ENCODE measurements at places on chromosomes 1 and 21. TPM values are rescaled to one million over a fixed set of nuclear protein-coding genes. Genes with fewer than 3 reads are reported as not detected.

DNALI1 gene
- total RNA-seq: 7.2 TPM

CYP4A22 gene
- not detected for total RNA-seq

GJA5 gene
- 0.36 TPM for total RNA-seq

IFNLR1 gene
- total RNA-seq: 0.94 TPM

MYCL gene
- total RNA-seq: 3.3 TPM

ACTN2 gene
- total RNA-seq: 0.99 TPM

LRRC53 gene
- not detected for total RNA-seq

- H3K4me1 ChIP-seq: no peaks in the 10 kb centered on the region
- DNase-seq: no peak
- H3K27me3 ChIP-seq: no peaks in the 10 kb centered on the region
Observed at GRCh38 chr1:70436622-70437251, 25.7 kb downstream of the CTH start.

GRCh38 chr1:184682956-184683355 is 71.7 kb downstream of the EDEM3 start:
- H3K4me3 ChIP-seq: no peak overlapping the region
- H3K27me3 ChIP-seq: no peaks in the 10 kb centered on the region
- H3K27ac ChIP-seq: no peak overlapping the region
- no peaks in the 10 kb centered on the region for H3K36me3 ChIP-seq

DNA sequence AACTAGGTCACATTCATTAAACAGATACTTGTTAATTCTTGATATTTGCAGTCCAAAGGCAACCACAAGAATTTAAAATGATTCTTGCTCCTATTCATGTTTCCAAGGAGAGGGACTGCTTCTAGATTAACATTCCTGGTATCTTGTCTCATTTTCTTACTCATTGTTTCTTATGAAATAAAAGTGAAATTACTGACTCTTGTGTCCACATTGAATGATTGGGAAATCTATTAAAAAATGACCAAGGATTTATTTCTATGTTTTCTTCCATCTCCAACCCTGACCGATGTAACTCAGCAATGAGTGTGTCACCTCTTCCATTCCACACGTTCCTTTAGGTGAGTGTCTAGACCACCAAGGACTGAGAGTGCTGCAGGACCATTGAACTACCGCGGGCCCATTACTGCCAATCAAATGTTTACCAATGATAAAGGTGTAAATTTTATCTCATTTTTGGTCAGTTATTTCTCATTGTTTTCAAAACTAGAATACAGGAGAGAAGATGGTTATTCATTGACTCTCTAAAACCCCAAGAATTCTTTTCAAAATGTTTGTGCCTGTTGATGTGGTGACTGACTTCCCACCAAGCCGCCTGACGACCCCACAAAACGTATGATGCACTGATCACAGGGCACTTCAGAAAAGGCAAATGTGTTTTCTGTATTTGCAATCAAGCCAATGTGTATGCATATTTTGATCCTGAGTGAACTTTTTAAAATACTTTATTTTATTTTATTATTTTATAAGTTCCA is 414.6 kb upstream of the PTBP2 start:
- no peak overlapping the region for H3K27ac ChIP-seq
- DNase-seq: peak; percentile 75
- H3K36me3 ChIP-seq: no peaks in the 10 kb centered on the region
- H3K4me3 ChIP-seq: no peak overlapping the region
- H3K27me3 ChIP-seq: no peaks in the 10 kb centered on the region

DNA sequence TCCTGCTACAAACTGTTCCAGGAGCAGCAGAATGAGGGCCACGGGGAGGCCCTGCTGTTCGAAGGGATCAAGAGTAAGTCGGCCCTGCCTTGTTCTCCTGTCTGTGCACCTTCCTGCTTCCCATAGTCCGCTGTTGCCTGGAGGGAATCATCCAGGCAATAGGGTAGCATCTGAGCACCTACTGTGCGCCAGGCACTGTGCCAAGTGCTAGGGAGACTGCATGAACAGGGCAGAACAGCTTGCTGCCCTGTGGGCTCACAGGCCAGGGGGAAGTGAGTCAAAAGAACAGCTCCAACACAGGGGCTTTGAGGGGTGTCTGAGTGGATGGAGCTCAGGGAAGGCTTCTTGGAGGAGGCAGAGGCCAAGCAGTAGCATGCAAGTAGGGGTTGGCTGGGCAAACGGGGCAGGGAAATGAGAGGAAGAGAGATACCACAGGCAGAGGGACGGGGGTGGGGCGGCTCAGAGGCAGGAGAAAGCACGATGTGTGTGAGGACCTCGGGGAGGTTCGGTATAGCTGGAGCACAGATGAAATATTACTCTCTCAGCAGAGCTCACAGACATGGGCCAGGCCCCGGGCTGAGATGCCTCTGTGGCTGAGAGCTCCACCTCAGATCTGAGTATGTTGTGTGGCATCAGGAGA is 15.5 kb upstream of the PADI6 start:
- no peak overlapping the region for H3K4me3 ChIP-seq
- H3K4me1 ChIP-seq: no peaks in the 10 kb centered on the region
- no peaks in the 10 kb centered on the region for H3K36me3 ChIP-seq
- DNase-seq: no peak
- H3K27ac ChIP-seq: no peak overlapping the region
- peaks cover 6% of the 10 kb centered on the region for H3K27me3 ChIP-seq

DNA sequence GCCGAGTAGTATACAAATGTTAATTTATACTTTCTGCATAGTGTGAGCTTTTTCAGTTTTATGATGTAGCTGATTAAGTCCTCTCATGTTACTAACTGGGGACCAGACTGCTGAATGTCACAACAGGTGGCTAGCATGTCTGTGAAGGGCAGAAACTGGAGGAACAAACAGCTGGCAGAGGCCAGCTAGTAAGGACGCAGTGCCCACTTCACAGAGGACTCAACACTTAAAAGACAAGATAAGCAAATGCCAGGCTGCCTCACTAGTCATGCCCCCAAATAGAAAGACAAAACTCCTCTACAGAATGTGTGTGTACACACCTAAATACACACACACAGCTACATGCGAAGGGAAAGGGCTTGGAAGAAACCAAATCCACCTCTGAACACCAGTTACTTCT is 73.8 kb upstream of the ZNF678 start:
- no peaks in the 10 kb centered on the region for H3K27me3 ChIP-seq
- no peak overlapping the region for H3K27ac ChIP-seq
- no peak for DNase-seq

- no peak for DNase-seq
- peaks cover 40% of the 10 kb centered on the region for H3K27me3 ChIP-seq
- H3K36me3 ChIP-seq: no peaks in the 10 kb centered on the region
- H3K4me3 ChIP-seq: no peak overlapping the region
- no peak overlapping the region for H3K27ac ChIP-seq
Observed at GRCh38 chr1:3444736-3445135, 9.7 kb upstream of the ARHGEF16 start.

DNA sequence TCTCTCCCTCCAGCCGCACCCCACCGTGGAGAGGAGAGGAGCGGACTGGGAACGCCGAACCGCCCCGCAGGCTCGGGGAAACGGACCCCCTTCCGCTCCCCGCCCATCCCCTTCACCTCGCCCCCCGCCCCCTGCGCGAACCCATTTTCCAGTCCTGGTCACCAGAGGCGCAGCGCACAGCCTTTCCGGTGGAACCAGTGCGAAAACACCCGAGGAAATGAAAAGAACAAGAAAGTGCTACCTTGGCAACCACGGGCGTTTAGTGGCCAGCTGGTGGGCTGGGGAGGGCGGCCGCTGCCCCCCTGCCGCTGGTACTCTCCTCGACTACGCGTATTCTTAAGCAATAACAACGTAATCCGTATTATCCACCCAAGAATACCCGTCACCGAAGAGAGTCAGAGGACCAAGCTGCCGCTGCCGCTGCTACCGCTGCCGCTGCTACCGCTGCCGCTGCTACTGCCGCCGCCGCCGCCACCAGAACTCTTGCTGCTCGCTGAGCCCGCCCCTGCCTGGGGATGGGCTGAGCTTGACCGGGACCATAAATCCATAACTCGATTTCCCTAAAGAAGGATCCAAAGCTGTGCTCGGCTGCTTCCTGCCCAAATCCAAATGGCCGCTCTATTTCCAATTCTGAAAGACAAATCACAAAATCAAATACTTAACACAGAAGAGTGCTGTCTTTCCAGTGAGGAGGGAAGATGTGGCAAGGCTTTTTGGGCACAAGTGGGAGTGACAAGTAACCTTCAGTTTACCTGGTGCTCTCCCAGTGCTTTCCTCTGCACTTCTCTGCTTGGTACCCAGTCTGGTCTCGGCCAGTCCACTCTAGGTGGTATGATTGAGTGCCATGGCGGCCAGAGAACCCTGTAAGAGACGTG is 125.2 kb upstream of the DPYD start:
- no peaks in the 10 kb centered on the region for H3K27me3 ChIP-seq
- peak overlapping the region; percentile 79 for H3K4me3 ChIP-seq
- H3K4me1 ChIP-seq: peaks cover 25% of the 10 kb centered on the region
- peak; percentile 48 for DNase-seq
- peak overlapping the region; percentile 61 for H3K27ac ChIP-seq

GRCh38 chr1:106956721-106957120 is 99.8 kb upstream of the PRMT6 start:
- peak; percentile 39 for DNase-seq
- H3K27me3 ChIP-seq: no peaks in the 10 kb centered on the region
- H3K4me3 ChIP-seq: no peak overlapping the region
- H3K4me1 ChIP-seq: no peaks in the 10 kb centered on the region
- no peak overlapping the region for H3K27ac ChIP-seq
- no peaks in the 10 kb centered on the region for H3K36me3 ChIP-seq

DNA sequence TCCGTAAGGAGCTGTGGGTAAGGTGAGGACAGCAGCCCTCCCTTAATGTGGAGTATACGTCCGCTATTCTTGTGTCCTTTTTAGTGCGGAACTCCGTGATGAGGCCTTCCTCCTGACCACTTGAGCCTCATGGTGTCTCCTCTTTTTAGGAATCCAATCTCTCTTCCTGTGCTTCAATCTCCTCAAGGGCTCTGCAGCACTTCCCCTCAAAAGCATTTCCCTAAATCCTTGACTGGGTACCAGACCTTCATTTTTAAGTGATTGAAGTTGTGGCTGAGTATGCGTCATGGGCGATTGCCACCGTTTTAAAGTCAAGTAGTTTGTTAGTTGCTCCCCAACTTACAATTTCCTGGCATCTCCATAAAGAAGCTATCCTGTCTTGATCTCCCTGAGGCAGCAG is 62.8 kb downstream of the SAMSN1 start:
- H3K4me1 ChIP-seq: no peaks in the 10 kb centered on the region
- no peaks in the 10 kb centered on the region for H3K27me3 ChIP-seq
- no peak overlapping the region for H3K27ac ChIP-seq
- no peaks in the 10 kb centered on the region for H3K36me3 ChIP-seq
- H3K4me3 ChIP-seq: no peak overlapping the region

DNA sequence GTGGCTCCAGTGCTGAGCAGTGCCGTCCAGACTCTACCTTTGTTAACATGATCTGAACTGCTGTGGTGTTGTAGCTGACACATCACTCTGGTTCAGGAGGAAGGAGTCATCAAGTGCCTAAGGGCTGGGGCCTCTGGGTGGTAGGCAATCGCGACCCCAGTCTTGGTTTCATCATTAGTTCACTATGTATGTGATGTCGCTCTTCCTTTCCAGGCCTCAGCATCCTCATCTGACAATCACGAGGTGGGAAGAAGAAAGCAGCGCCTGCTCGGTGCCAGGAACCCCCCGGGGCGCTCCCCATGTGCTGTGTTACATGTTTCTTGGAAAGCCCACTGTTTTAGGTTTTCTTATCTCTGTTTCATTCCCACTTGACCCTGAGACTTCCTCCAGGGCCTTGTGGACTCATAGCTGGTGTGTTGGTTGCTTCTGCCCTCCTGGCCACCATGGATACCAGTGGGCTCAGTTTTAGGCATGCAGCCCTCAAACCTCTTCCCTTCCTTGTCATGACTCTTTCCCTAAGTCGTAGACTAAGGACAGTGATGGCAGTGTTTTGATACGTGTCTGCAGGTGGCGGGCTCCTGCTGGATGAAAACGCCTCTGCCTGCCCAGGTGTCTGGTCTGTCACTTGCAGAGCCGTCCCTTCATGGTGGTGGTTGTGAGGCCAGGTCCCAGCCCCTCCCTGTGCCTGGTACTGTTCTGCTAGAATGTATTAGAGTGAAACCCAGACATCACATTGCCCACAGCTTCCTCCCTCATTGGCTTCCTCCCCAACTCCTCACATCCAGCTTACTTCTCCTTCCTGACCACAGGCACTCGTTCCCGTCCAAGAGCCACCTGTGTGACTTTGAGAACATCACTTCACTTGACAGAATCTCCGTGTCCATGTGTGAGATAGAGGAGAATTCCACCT is 17.2 kb upstream of the FOXO6 start:
- no peaks in the 10 kb centered on the region for H3K36me3 ChIP-seq
- H3K27ac ChIP-seq: no peak overlapping the region
- no peak overlapping the region for H3K4me3 ChIP-seq
- no peak for DNase-seq
- H3K4me1 ChIP-seq: no peaks in the 10 kb centered on the region

- no peaks in the 10 kb centered on the region for H3K27me3 ChIP-seq
- H3K36me3 ChIP-seq: no peaks in the 10 kb centered on the region
- H3K4me1 ChIP-seq: no peaks in the 10 kb centered on the region
- no peak overlapping the region for H3K27ac ChIP-seq
- H3K4me3 ChIP-seq: no peak overlapping the region
Observed at GRCh38 chr1:111867868-111868440, 112.3 kb downstream of the DDX20 start.

DNA sequence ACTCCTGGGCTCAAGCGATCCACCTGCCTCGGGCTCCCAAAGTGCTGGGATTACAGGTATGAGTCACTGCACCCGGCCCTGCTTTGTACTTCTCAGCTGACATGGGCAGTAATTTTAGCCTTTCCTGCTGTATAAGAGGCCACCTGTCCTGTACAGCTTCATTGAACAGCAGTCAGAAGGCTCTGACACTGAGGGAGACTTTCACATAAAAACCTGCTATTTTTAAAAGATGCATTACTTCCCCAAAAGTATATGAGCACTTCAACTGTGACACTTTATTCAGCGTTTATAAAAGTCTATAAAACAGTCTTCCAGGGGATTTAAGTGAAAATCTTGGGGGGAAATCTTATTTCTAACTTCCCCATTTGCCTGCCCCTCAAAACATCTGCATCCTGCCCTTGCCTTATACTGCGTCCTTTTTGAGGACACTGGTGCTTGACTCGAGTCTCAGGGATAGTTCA is 17.6 kb downstream of the RNU5D-1 start:
- no peaks in the 10 kb centered on the region for H3K36me3 ChIP-seq
- peaks cover 4% of the 10 kb centered on the region for H3K27me3 ChIP-seq
- no peak overlapping the region for H3K27ac ChIP-seq
- H3K4me3 ChIP-seq: no peak overlapping the region
- peaks cover 3% of the 10 kb centered on the region for H3K4me1 ChIP-seq

GRCh38 chr21:42523941-42524340 is 10.3 kb downstream of the SLC37A1 start:
- H3K4me1 ChIP-seq: peaks cover 15% of the 10 kb centered on the region
- H3K27ac ChIP-seq: no peak overlapping the region
- H3K4me3 ChIP-seq: no peak overlapping the region
- peaks cover 3% of the 10 kb centered on the region for H3K27me3 ChIP-seq
- no peak for DNase-seq

Measured in astrocyte (in vitro differentiated cells and primary cell).